ENCODE measurements at places on chromosomes 16 and 17. TPM values are rescaled to one million over a fixed set of nuclear protein-coding genes. Genes with fewer than 3 reads are reported as not detected.
A peak's percentile ranks its signal among the peaks of the same experiment; 100 is the strongest.

The ENO3 gene
- 7.2 TPM for polyA plus RNA-seq

The IGF2BP1 gene
- polyA plus RNA-seq: 0.10 TPM

DNA sequence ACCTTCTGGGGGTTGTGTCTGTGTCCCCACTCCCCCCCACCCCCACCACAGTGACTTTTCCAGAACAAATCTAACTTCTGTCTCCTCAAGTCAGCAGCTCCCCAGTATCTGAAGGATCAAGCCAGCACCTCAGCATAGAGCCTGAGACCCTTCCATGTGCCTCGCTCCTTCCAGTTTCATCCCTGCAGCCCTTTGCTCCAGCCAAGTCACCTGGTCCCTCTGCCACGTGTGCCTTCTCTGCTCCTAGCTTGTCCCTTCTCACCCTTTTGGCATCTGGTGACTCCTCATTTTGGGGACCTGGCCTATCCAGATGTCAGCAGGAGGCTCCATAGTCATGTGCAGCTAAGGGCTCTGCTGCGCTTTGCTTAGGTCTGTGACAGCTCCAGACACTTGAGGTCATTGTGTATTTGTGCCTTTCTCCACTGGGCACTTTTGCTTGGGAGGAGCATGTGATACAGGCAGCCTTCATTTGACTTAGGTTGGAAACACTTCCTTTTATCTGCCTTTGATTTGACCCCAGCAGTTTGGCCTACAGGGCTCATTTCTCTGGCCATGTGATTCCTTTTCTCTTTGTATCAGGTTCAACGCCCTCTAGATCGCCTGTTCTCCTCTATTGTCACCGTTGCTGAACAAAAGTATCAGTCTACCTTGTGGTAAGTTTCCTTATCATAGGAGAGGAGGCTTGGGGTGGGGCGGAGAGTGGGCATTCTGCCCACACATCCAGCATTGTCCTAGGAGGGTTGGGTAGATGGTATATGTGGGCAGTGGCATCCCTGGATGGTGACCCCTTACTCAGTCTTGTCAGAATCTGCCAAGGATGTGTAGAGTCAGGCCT is 7.1 kb upstream of the NFATC3 start:
- no peak for DNase-seq

- DNase-seq: no peak
These were observed 63.4 kb downstream of the MAP2K6 start for GRCh38 chr17:69477903-69478266.

The ZNF624 gene
- 1.2 TPM for polyA plus RNA-seq

The C16orf54 gene
- 6.0 TPM for polyA plus RNA-seq

The TNRC6A gene
- 10.3 TPM for polyA plus RNA-seq

- DNase-seq: no peak
These were observed 7.1 kb downstream of the NTN1 start for GRCh38 chr17:9028202-9028987.

The PRAC2 gene
- not detected for polyA plus RNA-seq

DNA sequence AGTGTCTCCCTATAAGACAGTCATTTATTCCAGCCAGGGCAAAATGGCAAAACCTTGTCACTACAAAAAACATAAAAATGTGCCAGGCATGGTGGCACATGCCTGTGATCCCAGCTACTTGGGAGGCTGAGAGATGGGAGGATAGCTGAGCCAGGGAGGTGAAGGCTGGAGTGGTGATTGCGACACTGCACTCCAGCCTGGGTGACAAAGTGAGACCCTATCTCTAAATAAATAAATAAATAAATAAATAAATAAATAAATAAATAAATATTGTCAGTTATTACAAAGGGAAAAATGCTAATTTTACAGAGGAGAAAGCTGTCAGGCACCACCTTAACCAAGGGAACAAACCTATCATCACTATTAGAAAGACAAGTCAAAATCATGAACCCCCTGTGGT is 75.5 kb downstream of the STH start:
- no peak for DNase-seq

GRCh38 chr16:85453194-85453678 is 159.9 kb upstream of the GSE1 start:
- DNase-seq: no peak

GRCh38 chr16:70694868-70695218 is 9.0 kb upstream of the MTSS2 start:
- DNase-seq: no peak

- peak; percentile 83 for DNase-seq
These were observed 65.9 kb upstream of the SDK2 start for GRCh38 chr17:73710095-73710592.

DNA sequence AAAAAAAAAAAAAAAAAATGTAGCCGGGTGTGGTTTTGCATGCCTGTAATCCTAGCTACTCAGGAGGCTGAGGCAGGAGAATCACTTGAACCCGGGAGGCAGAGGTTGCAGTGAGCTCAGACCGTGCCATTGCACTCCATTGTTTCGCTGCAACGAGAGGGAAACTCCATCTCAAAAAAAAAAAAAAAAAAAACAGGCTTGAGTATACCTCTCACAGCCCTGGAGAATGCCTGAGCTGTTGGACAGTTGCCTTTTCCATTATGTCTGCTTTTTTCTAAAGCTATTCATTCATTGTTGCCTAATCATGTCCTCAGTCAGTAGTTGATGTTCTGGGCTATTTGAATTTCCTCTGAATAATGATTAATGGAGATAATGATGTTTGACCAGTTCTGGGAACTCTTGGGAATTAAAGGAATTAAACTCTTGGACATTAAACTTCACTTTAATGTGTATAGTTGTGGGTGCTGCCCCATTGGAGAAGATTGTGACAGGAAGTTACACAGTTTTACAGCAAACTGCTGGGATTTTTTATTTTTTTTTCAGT is 11.8 kb downstream of the HMOX2 start:
- peak; percentile 53 for DNase-seq

The LGALS9B gene
- polyA plus RNA-seq: 1.1 TPM

DNA sequence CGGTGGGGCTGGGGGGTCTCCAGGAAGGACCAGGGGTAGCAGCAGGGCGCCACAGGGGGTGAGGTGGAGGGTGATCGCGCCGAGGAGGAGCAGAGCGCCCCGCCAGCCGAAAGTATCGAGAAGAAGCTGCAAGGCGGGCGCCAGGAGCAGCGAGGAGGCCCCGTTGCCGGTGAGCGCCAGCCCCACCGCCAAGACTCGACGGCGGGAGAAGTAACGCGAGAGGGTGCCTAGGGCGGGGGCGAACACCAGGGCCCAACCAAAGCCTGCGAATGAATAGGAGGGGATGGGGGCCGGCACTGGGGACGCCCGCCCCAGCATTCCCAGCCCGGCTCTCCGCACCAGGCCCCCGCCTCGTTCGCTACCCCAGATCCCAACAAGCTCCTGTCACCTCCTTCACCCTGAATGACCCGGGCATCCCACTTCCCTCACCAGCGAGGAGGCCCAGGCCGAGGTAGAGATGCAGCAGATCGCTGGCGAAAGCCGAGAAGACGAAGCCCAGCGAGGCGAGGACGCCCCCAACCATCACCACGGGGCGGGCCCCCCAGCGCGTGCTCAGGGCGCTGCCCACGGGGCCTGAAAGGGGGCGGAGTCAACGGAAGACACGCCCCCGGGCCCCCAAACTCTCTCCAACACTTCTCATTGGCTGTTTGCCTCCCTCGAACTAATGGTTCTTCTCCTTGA is 1.3 kb downstream of the SLC16A11 start:
- no peak for DNase-seq

DNA sequence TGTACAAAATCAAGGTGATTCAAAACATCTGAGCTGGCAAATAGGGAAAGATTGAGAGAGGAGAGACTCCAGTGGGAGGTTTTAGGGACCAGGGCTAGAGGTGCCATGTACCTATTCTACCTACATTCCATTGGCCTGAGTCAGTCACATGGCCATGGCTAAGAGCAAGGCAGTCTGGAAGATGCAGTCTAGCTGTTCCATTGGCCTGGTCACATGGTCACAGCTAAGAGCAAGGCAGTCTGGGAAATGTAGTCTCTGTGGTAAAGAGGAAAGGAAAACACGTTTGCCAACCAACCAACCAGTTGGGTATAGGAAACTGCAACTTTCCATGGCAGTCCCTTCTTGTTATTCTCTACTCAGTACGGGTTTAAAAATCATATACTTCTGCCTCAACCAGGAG is 369.1 kb downstream of the XYLT1 start:
- no peak for DNase-seq

GRCh38 chr16:85029981-85030401 is 2.4 kb downstream of the KIAA0513 start:
- DNase-seq: peak; percentile 17

DNA sequence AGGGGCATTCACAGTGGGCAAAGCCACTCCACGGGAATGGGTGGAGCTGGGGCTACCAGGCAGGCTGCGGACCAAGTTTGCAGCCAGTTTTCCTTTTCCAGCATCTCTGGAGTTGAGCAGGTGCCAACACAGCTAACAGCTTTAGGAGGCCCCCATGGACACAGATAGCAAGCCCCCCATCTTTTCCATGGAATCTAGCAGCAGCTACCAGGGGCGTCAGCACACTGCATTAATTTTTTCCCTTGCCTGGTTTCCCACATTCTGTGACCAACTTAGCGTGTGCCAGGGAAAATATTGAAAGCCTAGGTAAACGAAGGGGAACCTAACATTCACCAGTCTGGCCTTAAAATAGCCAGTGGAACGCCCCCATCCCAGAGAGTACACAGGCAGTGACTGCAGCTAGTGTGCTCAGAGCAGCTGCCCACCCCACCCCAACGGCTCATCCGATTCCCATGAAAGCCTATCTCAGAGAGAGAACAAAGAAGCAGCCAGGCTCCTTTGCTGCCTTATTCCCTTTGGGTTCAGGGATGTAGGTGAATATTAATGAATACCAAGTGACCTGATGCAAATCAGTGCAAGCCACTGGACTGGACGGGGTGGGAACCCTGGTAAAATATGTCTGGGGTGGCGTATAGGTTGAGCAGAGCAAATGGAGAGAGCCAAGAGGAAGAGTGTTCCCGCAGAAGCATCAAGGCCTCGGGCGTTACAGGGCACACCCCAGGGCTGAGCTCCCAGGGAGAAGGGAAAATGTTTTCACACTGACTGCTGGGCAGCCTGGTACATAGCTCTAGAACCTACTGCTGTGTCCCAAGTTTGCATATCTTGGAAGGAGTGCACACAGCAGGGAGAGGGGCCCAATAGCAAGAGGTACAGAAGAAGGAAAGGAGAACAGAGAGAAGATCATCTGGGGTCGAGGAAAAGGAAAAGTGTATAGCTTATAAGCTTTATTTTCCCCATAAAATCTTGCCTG is 73.9 kb upstream of the SOX9 start:
- DNase-seq: no peak

The ADCY9 gene
- 12.7 TPM for polyA plus RNA-seq

DNA sequence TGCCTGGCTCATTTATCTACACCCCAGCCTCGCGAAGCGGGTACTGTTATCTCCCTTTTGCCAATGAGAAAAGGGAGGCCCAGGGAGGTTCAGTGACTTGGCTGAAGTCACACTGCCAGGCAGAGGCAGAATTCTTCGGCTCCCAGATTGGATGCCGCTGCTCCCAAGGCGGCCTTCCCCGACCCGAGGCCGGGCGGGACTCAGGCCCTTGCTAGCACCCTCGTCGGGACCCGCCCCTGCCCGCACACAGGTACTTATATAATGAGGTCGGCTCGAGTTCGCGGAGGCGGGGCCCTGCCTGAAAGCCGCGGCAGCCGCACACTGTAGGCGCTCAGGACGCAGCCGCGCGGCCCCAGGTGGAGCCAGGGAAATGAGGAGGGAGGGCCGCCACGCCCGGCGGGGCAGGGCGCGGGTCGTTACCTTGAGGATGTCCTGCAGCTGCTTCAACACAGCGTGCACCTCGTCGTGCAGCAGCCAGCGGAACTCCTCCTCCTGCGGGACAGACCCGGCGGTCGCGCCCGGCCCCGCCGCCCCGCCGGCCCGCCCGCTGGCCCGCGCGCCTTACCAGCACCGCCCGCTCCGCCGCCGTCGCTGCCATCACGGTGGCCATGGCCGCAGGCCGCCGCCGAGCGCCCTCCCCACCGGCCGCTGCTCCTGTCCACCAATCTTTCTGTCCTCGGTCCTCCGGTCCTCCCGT is at the start of gene ROGDI:
Gene ROGDI, minus strand, starts transcription at position 672 of the 697 bp plus-strand sequence. Its CDS starts 62 bp downstream, at position 610.
- peak; percentile 63 for DNase-seq

DNA sequence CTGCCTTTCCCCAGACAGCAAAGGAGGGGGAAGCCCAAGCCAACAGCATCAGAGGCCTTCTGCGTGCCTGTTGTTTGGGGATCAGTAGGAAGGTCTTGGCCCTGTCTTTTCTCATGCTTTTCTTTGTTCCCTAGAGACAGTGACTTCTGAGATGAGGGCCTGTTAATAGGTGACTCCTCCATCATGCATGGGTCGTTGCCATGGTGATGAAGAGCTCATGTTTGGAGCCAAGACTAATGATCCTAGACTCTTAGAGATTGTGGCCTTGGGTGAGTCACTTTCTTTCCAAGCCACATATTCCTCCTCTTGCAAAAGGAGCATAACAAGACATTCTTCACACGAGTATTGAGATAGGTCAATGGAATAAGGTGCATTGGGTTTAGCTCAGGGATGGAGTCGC is 201.1 kb upstream of the ASIC2 start:
- no peak for DNase-seq

The ABCA9 gene
- 3.1 TPM for polyA plus RNA-seq

DNA sequence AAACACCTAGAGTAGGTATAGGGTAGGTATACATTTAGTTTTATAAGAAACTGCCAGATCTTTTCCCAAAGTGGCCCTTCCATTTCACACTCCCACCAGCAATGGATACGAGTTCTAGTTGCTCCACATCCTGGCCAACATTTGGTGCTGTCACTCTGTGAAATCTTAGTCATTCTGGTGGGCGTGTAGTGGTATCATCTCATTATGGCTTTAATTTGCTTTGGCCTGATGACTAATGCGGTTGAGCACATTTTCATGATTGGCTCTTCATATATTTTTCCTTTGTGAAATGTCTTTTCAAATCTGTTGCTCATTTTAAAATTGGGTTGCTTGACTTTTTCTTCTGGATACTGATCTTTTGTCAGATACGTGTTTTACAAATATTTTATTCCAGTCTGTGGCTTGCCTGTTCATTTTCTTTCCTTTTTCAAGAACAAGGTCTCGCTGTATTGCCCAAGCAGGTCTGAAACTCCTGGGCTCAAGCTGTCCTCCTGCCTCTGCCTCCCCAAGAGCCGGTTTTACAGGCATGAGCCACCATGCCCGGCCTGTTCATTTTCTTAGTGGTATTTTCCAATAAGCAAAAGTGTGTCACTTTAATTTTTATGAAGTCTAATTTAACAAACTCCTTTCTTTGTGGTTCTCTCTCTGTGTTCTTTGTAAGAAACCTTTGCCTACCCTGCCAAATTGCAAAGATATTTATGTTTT is 192.4 kb downstream of the SEC14L1 start:
- DNase-seq: no peak

DNA sequence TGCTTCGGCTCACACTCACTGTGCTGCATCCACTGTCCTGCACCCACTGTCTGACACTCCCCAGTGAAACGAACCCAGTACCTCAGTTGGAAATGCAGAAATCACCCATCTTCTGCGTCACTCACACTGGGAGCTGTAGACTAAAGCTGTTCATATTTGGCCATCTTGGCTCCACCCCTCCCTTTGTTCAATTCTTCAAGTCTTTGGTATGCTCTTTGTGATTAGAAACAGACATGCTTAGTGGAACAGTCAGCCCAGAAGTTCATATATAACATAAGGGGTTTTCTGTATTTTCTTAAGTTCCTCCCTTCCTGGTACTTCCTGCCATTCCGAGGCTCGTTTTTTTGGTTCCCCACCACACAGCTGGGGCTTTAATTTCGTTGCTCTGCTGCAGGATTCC is 398.5 kb upstream of the DYNLRB2 start:
- DNase-seq: no peak

- DNase-seq: peak; percentile 11
These were observed 6.6 kb downstream of the VASN start for GRCh38 chr16:4378161-4378666.

GRCh38 chr17:73267648-73268537 is 6.2 kb upstream of the CPSF4L start:
- DNase-seq: no peak

GRCh38 chr16:66713076-66713475 is 16.5 kb upstream of the CMTM4 start:
- no peak for DNase-seq

GRCh38 chr17:31788956-31789355 is 70.1 kb downstream of the COPRS start:
- no peak for DNase-seq

The PERCC1 gene
- polyA plus RNA-seq: 0.12 TPM
